ENCODE measurements at places on chromosomes 2 and 18. TPM values are rescaled to one million over a fixed set of nuclear protein-coding genes. Genes with fewer than 3 reads are reported as not detected.

CYP1B1 gene
- polyA plus RNA-seq, result 38.5 TPM

DNER gene
- not detected for polyA plus RNA-seq

ALLC gene
- polyA plus RNA-seq, result not detected

IFIH1 gene
- 1.7 TPM for polyA plus RNA-seq

NR4A2 gene
- polyA plus RNA-seq, result 5.8 TPM

MC4R gene
- polyA plus RNA-seq, result not detected

ANKRD30BL gene
- not detected for polyA plus RNA-seq

DSG1 gene
- polyA plus RNA-seq, result 0.10 TPM

UXS1 gene
- 83.2 TPM for polyA plus RNA-seq

DOCK10 gene
- polyA plus RNA-seq, result 1.1 TPM

FKBP1B gene
- polyA plus RNA-seq, result 36.3 TPM

RAB27B gene
- 4.5 TPM for polyA plus RNA-seq

CRYGC gene
- 1.3 TPM for polyA plus RNA-seq

VPS4B gene
- 30.3 TPM for polyA plus RNA-seq

SATB2 gene
- 2.7 TPM for polyA plus RNA-seq

CYBRD1 gene
- polyA plus RNA-seq, result 46.0 TPM

UGT1A3 gene
- polyA plus RNA-seq, result not detected

TMX3 gene
- polyA plus RNA-seq, result 11.7 TPM

CMPK2 gene
- 2.6 TPM for polyA plus RNA-seq

IL1F10 gene
- not detected for polyA plus RNA-seq

UGT1A7 gene
- polyA plus RNA-seq, result not detected

REV1 gene
- 25.9 TPM for polyA plus RNA-seq

CD207 gene
- polyA plus RNA-seq, result 0.29 TPM

CDH19 gene
- polyA plus RNA-seq, result not detected

OLA1 gene
- 95.5 TPM for polyA plus RNA-seq

SEPTIN10 gene
- polyA plus RNA-seq, result 35.7 TPM

NYAP2 gene
- polyA plus RNA-seq, result 0.23 TPM

CD8B2 gene
- not detected for polyA plus RNA-seq

ANKRD29 gene
- 8.9 TPM for polyA plus RNA-seq

RNF149 gene
- polyA plus RNA-seq, result 64.6 TPM

CLHC1 gene
- polyA plus RNA-seq, result 10.6 TPM

VWA3B gene
- polyA plus RNA-seq, result not detected

STPG4 gene
- polyA plus RNA-seq, result not detected

ZAP70 gene
- 1.5 TPM for polyA plus RNA-seq

RFX8 gene
- polyA plus RNA-seq, result 0.11 TPM

CNGA3 gene
- not detected for polyA plus RNA-seq

STARD6 gene
- polyA plus RNA-seq, result 0.81 TPM
